Esophagus mucosa (tissue), 1 donor: ENCODE measurements at places on chromosomes 12 and 14.

- ATAC-seq: no peak
These were observed 62.3 kb downstream of the FZD10 start for GRCh38 chr12:130224613-130225012.

DNA sequence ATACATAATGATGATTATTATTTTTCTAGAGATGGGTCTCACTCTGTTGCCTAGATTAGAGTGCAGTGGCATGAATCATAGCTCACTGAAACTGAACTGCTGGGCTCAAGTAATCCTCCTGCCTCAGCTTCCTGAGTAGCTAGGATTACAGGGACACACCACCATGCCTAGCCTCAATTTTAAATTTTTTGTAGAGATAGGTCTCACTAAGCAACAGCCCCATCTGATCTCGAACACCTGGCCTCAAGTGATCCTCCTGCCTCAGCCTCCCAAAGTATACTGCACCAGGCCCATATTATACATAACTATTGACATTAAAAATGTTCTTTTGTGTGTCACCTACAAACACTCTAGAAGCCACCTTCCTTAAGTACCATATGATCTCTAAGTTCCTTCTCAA lies 3.4 kb downstream of the TXNRD1 start:
- ATAC-seq: peak; percentile 36

DNA sequence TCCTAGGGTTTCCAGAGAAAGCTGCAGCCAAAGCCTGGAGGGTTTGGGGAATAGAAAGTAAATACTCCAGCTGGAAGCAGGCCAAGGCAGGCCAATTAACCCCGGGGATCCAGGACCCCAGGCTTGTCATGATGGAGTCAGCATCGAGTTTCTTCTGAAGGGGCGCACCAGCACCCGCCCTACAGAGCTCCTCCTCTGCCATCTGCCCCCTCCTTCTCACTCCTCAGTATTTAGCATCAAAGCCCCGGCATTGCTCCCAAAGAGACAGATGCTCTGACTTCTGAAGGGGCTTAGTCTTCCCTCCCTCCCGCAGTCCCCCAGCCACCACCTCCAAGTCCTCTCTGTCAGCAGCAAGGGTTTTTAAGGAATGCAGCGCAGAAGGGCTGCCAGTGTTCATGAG lies 285.1 kb upstream of the NOS1 start:
- no peak for ATAC-seq

DNA sequence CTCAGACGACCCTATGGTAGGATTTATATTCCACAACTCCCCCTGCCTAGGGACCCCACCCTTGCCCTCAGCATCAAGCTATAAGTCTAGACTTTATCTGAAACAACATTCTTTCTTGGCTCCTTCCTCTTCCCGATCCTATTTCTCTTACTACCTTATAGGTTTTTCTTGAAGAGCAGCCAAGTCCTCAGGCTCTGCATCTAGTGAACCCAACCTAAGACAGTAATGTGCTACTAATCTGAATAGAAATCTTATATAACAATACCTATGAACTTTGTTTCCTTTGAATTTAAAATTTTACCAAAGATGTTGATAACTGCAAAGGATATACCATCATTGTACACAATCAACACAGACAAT lies 96.7 kb upstream of the BMP4 start:
- ATAC-seq: no peak

DNA sequence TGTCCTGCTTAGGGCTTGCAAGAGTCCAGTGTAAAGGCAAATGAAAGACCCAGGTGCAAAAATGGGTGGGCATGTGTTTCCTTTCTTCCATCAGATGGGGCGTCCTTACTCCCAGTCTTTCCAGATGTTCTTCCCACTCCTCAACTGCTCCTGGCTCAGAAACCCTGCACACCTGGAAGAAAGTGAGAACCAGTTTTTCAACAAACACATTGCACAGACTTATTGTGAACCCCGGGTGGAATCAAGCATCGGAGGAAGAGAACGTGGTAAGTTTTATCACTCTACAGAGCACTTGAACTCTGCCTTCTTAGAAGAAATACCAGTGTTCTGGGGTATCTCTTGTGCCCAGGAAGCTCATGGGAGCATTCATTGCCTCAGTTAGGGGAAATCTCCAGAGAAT lies 93.3 kb downstream of the TMX1 start:
- peak; percentile 27 for ATAC-seq
